ENCODE measurements at places on chromosomes 6 and 20. TPM values are rescaled to one million over a fixed set of nuclear protein-coding genes. Genes with fewer than 3 reads are reported as not detected.

OGFRL1 gene
- total RNA-seq = 17.6 TPM

MDN1 gene
- 50.8 TPM for total RNA-seq

TMEM74B gene
- 0.07 TPM for total RNA-seq

AVP gene
- total RNA-seq = not detected

FARS2 gene
- total RNA-seq = 47.8 TPM

SPDEF gene
- total RNA-seq = not detected

TMEM181 gene
- total RNA-seq = 41.7 TPM

XPO5 gene
- total RNA-seq = 32.8 TPM

PPP1R10 gene
- 18.6 TPM for total RNA-seq

UBE2C gene
- 51.4 TPM for total RNA-seq

PREP gene
- total RNA-seq = 22.8 TPM

SGK2 gene
- 0.07 TPM for total RNA-seq

CDKAL1 gene
- 21.8 TPM for total RNA-seq

C2 gene
- not detected for total RNA-seq

SRSF12 gene
- 0.46 TPM for total RNA-seq

PHF20 gene
- total RNA-seq = 30.9 TPM

UST gene
- total RNA-seq = 3.4 TPM

C20orf204 gene
- total RNA-seq = 1.9 TPM

SMOC2 gene
- total RNA-seq = not detected

MCCD1 gene
- total RNA-seq = not detected

FAM83C gene
- not detected for total RNA-seq

HLA-DQA2 gene
- not detected for total RNA-seq

GLP1R gene
- not detected for total RNA-seq

SLC35F1 gene
- total RNA-seq = not detected

PBX2 gene
- 41.8 TPM for total RNA-seq
